ENCODE measurements at places on chromosomes 4 and X. TPM values are rescaled to one million over a fixed set of nuclear protein-coding genes. Genes with fewer than 3 reads are reported as not detected.

GRCh38 chrX:18042776-18043175 lies 177.9 kb downstream of the BEND2 start:
- DNase-seq = no peak

- no peak for DNase-seq
Observed at GRCh38 chr4:76200771-76201231, 12.8 kb downstream of the SCARB2 start.

- DNase-seq = peak; percentile 1
Observed at GRCh38 chr4:27702730-27703431, 842.2 kb downstream of the STIM2 start.

DNA sequence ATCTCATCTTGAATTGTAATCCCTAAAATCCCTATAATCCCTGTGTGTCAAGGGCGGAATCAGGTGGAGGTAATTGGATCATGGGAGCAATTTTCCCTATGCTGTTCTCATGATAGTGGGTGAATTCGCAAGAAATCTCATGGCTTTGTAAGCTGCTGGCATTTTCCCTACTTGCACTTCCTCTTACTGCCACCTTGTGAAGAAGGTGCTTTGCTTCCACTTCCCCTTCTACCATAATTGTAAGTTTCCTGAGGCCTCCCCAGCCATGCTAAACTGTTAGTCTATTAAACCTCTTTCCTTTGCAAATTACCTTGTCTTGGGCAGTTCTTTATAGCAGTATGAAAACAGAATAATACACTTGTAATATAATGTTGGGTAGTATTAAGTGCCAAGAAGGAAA lies 1087.4 kb upstream of the SLIT2 start:
- no peak for DNase-seq

DNA sequence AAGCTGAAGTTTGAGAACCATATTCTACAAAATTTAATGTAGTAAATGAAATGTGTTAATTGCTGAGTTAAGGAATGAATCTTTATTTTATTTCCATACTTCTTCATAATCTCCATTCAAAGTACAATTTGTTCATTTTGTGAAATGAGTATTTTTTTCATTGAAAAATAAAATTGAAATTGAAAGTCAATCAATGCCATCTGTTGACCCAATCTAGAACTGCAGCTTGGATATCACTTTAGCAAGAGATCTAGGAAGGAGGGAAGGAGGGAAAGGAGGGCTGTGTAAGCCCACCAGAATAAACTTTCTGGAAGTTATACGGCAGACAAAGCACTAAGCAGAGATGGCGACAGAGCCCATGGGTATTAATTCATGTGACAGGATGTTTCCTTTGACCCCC lies 128.4 kb downstream of the ZMAT1 start:
- DNase-seq = peak; percentile 19

GRCh38 chrX:21940356-21940829 lies at the start of gene SMS:
Gene SMS (plus strand): TSS chrX:21940709. CDS start chrX:21940825, 116 bp downstream.
- peak; percentile 75 for DNase-seq

DNA sequence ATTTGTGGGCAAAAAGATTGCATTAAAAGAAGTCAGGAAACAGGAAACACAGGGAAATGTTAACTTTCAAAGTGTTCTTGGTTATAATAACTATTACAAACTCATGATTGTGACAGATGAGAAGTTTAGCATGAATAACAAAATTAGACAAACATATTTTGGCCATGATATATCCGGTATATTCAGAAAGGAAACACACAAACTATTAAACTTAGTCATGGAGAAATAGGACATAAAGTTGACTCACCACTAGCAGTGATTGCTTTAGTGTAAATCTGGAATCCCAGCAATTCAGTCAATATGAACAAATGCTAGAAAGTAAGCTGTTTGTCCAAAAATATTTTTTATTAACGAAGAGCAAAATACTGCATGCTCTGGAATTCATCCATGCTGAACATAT lies 1299.9 kb downstream of the C4orf33 start:
- peak; percentile 89 for DNase-seq

- DNase-seq = no peak
Observed at GRCh38 chr4:5112333-5113095, 61.2 kb downstream of the STK32B start.

DNA sequence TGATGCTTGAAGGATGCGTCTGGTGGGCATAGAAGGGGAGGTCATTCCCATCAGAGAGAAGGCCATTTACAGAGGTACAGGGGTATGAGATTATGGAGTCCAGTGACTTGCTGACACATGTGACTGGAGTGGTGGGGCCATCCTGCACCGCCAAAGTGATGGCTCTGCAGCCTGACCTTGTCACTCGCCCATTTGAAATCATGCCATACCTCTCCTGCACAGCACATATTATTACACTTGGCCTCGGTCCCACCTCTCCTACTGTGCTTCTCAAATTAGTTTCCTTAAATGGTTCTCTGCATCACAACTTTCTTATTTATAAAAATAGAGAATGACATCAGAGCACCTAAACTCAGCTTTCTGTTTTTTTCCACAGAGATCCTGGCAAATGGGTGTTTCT lies 60.7 kb upstream of the HAND2 start:
- no peak for DNase-seq

DNA sequence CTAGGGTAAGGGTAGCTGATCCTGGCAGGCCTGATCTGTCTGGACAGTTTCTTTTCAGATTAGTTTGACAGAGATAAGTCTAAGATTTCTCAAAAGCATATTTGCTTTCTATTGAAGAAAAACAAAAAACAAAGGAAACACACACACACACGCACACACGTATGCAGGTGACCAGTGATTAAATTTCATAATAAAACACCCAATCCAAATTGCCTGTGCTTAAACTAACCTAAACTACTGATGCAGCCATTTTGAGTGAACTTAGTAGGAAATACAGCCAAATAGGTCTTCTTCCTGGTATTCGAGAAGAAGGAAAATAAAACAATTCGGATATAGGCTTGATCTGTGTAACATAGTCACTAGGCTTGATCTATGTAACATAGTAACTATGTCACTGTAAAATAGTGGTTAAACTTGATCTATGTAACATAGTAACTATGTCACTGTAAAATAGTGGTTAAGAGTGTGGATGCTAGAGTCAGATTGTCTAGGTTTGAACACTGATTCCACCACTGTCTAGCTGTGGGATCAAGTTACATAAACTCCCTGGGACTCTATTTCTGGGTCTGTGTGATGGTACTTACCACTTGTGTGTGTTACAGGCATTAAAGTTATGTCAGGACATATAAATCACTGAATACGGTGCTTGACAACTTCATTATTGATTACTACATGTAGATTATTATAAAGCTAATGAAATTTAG lies 9.8 kb upstream of the CCNG2 start:
- DNase-seq = peak; percentile 18

- DNase-seq = no peak
Observed at GRCh38 chr4:65580551-65580950, 89.7 kb downstream of the EPHA5 start.

DNA sequence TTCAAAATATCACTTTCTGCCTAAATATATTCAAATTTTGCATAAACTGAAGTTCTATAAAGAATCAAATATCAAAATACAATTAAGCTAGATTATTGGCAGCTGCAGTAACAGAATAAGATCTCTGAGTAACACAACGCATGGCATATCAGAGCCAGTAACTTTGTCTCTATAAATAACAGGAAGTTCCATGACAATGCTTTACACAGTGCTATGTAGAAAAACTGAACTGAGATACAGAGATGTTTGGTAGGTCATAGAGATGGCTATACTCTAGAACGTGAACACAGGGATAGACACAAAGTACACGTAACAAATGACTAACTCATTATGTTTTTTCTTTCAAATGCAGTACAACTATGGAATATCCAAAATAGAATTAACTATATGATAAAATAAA lies 18.2 kb downstream of the UBE2D3 start:
- DNase-seq = no peak

DNA sequence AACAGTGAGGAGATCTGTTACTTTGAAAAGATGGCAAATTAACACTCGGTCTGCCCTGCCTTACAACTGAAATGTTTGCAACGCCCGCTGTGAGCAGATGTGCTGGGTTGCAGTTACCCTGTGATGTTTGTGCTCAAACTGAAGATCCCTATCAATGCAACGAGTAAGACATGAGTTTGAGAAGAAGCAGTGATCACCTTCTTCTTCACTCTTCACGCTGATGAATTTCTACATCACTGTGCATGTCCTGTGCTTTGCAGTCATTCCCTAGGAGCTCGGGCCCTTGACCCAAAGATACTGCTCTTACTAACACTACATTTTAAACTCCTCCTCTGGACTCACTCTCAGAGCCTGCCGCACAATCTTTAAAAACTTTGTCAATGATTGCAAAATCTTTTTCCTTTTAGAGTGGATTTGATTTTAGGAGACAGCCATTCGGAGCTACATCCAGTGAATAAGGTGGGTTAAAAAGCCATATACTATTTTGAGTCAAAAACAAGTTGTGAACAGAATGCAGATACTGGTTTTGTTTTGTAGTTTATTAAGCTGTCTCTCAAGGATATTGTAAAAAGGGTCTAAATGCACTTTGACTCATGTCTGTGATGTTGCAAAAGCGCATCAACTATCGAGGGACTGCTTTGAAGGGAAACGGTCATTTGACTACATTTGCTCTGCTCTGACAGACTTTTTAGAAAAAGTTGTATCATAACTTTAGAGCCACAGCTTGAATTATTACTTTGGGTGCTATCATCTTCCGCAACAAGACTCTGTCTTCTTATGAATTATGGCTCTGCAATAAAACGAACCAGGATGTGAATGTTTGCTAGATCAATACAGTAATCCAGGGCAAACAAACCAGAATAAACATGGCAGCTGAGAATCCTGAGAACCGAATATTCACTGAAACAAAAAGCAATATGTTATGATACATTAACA lies 5.7 kb upstream of the RHOH start:
- DNase-seq = no peak

GRCh38 chr4:43682551-43682950 lies 766.1 kb downstream of the KCTD8 start:
- no peak for DNase-seq

GRCh38 chr4:3708103-3708510 lies 58.1 kb upstream of the ADRA2C start:
- DNase-seq = no peak

DNA sequence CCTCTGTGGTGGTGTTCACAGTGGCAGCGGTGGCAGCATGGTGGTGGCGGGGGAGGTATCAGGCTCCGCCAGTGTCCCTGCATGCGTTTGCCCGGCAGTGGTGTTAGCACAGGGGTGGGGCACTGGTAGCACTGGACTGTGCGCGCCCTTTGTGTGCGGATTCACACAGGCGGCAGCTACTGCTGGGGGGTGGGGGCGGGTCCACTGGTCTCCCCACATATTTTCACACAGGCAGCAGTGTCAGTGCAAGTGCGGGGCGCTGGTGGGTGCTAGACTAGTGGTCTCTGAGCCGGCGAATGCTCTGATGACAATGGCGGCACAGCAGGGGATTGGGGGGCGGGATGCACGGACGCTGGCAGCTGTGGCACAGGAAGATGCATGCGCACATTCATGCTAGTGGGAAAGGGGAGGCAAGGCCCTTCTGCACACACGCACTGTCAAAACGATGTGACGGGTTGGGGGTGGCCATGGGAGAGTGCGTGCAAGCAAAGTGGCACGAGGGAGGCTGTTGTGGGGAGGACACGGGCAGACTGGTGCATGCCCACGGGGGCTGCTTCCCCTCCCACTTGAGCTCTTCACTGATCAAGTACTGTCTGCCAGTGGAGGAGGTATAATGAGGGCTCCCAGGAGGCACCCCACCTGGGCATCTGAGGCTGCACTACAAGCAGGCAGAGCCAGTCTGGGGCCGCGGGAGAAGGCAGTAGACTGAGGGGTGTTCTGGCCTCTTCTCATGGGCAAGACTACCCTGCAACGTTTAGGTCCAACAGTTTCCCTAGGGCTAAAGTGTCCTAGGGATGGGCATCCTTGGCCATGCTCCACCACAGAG lies 53.0 kb downstream of the POF1B start:
- DNase-seq = no peak

DNA sequence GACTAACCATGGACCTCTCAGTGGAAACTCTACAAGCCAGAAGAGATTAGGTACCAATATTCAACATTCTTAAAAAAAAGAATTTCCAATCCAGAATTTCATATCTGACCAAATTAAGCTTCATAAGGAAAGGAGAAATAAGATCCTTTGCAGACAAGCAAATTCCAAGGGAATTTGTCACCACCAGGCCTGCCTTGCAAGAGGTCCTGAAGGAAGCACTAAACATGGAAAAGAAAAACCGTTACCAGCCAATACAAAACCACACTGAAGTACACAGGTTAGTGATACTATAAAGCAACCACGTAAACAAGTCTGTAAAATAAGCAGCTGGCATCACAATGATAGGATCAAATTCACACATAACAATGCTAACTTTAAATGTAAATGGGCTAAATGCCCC lies 156.6 kb downstream of the FAM13A start:
- peak; percentile 81 for DNase-seq

GRCh38 chrX:33252306-33252825 lies 41.0 kb upstream of the DMD start:
- peak; percentile 0 for DNase-seq

GRCh38 chrX:45849261-45849862 lies 648.7 kb upstream of the DIPK2B start:
- peak; percentile 86 for DNase-seq

- no peak for DNase-seq
Observed at GRCh38 chr4:172103456-172103855, 290.3 kb downstream of the GALNTL6 start.

GRCh38 chr4:82786828-82787227 lies 11.8 kb downstream of the SCD5 start:
- DNase-seq = no peak

GRCh38 chrX:71170660-71171059 lies 26.0 kb downstream of the NLGN3 start:
- no peak for DNase-seq

DNA sequence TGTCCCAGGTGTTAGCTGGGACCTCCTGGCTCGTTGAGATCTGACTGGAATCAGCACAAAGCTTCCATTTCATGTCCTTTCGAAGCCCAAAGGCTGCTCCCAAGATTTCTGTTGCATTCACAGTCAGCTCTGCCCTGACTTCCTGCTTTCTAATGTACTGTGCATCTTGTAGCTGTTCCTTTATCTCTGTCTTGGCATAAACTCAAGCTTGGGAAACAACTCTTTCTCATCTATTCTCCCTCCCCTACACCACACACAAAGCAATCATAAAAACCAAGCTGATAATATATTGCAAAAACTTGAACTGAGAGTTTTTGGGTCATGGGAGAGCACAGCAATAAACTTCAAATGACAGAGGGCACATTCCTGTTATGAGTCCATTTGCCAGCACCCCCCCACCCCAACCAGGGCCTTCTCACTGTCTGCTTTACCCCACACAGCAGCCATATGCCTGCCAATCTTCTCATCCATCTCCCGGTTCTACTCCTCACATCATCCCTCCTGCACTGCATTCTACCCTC lies 76.3 kb downstream of the SYNPO2 start:
- peak; percentile 70 for DNase-seq

Gene SLC4A4
- total RNA-seq = 16.8 TPM

Gene HGFAC
- not detected for total RNA-seq

Gene IL2RG
- not detected for total RNA-seq

Gene CYLC1
- not detected for total RNA-seq

Gene CSAG2
- total RNA-seq = not detected

Gene HDX
- total RNA-seq = 11.4 TPM

Gene NAP1L2
- total RNA-seq = not detected

Gene CT45A3
- total RNA-seq = not detected

Gene YTHDC1
- 31.9 TPM for total RNA-seq

Gene KLB
- not detected for total RNA-seq

Gene H2BW2
- total RNA-seq = not detected

Gene SLIT2
- 13.6 TPM for total RNA-seq

Gene CPLX1
- not detected for total RNA-seq

Gene CXCL1
- not detected for total RNA-seq

Gene RPGR
- 3.8 TPM for total RNA-seq
